ENCODE measurements at places on chromosomes 3 and 15.

GRCh38 chr3:57224856-57225255 is 2.7 kb upstream of the APPL1 start:
- no peak for DNase-seq

GRCh38 chr3:51961602-51962569 is 5.4 kb downstream of the PCBP4 start:
- no peak for DNase-seq

DNA sequence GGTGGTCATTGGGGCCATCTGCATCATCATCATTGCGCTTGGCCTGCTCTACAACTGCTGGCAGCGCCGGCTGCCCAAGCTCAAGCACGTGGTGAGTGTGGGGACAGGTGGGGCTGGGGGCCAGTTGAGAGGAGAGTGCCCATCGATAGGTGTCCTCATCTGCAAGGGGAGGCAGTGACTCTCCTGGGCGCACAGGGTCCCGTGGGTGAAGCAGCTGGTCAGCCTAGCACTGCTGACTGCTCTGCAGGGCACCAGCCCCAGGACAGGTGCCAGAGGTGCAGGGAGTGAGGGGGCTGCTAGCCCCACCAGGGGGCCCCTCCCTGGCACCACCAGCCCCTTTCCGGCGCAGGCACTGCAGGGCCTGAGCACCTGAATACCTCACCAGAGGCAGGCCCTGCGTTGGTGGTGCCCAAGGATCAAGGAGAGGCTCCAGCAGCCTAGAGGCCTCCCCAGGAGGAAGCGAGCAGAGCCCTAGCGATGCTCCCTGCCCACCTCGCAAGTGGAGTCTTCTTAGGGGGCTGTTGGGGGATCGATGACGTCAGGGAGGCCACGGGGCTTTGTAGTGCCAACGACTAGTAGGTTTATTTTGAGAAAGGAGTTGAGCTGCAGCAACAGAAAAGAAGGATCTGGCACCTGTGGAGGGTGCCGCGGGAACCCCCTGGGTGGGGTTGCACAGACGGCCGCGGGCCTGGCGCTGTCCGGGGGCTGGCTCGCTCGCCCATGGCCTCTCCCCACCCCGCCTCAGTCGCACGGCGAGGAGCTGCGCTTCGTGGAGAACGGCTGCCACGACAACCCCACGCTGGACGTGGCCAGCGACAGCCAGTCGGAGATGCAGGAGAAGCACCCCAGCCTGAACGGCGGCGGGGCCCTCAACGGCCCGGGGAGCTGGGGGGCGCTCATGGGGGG is 976 bp upstream of the ABTB1 start:
- no peak for DNase-seq

DNA sequence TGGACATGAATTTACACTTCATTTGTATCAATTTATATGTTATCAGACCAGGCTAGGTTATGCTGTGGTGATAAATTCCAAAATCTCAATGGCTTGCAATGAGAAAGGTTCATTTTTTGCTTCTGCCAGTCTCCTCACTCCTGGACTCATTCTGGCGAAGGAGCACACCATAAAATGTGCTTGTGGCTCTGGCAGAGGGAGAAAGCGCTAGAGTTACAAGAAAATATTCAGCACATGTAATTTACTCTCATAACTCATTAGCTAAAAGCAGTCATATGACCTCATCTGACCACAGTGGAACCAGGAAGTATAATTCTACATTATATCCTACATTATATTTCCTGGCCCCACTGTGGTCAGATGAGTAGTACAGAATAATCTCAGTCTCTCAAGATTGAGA is 193.8 kb downstream of the BCHE start:
- no peak for DNase-seq

- DNase-seq, result no peak
Observed at GRCh38 chr3:75906555-75907112, 121.3 kb upstream of the ZNF717 start.

DNA sequence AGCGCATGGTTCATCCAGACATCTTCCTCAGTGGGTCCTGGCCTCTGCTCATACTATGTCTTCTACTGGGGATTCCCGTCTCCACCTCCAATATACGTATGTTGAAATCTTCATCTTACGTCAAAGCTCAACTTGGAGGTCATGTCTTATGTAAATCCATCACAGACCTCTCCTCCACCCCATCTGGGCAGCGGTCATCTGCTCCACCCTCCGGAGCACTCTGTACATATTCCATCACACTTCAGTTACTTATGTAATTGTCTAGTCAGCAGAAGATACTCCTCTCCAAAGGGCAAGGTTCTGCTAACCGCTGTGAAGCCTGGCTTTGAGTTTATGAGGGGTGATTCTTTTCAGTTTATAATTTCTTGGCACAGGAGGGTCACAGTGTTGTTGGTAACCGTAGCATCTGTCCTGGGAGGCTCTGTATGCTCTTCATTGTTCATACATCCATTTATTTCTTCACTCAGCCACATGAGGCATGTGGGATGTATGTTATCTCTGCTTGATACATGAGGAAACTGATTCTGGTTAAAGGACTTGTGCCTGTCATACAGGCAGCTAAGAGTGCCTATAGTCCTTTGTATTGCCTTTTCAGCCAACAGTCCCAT is 22.1 kb downstream of the MAP2K1 start:
- no peak for DNase-seq

GRCh38 chr3:56347219-56347871 is 120.9 kb downstream of the ERC2 start:
- peak; percentile 41 for DNase-seq

DNA sequence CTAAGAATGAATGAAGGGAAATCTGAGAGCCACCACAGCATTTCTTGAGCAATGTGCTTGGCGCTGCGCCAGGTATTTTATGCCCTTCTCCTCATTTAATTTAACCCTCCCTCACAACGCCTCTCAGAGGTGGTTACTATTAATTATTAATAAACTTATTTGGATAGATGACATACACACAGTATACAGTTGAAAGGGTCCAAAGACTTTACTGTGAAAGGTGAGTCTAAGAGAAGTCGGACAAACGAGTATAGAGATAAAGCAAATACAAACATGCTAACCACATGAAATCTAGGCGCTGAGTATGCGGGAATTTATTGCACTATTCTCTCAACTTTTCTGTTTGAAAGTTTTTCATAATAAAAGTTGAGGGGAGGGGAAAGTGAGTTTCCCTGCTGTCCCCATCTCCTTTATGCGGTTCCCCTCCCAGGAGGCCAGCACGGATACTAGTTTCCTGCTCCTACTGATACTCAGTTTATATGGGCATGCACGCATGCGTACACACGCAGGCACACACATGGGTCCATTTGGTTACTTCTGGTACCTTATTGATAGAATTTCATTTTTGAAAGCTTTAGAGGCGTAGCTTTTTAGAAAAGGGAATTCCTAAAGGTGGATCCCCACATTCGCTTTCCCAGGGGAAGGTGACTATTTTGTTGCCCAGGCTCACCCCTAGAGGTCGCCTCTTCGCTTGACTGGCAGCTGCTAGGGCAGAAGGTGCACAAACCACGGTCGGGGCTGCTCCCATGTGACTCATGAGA is 28.5 kb upstream of the KCTD6 start:
- peak; percentile 24 for DNase-seq

- DNase-seq, result no peak
Observed at GRCh38 chr3:82044930-82045705, 283.7 kb upstream of the GBE1 start.

- no peak for DNase-seq
Observed at GRCh38 chr3:3737531-3737930, 61.7 kb upstream of the LRRN1 start.

DNA sequence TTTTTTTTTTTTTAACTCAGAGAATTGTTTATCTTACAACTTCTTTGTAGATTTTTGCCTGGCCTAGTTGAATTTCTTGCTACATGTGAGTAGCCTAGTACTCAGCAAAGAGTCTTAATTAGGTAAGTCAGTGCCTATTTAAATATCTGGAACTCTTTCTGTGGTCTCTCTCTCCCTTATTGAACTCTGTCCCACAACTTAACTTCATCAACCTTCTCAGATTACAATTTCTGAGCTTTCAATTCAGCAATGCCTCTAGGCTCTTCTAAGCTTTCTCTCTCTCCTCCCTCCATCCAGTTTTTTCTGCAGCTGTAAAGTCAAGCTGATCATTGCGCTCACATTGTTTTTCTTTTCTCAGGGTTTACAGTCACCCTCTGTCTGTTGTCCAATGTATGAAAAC is 517.6 kb upstream of the ROBO1 start:
- no peak for DNase-seq

- DNase-seq, result no peak
Observed at GRCh38 chr3:76570436-76571057, 469.4 kb upstream of the ROBO2 start.

DNA sequence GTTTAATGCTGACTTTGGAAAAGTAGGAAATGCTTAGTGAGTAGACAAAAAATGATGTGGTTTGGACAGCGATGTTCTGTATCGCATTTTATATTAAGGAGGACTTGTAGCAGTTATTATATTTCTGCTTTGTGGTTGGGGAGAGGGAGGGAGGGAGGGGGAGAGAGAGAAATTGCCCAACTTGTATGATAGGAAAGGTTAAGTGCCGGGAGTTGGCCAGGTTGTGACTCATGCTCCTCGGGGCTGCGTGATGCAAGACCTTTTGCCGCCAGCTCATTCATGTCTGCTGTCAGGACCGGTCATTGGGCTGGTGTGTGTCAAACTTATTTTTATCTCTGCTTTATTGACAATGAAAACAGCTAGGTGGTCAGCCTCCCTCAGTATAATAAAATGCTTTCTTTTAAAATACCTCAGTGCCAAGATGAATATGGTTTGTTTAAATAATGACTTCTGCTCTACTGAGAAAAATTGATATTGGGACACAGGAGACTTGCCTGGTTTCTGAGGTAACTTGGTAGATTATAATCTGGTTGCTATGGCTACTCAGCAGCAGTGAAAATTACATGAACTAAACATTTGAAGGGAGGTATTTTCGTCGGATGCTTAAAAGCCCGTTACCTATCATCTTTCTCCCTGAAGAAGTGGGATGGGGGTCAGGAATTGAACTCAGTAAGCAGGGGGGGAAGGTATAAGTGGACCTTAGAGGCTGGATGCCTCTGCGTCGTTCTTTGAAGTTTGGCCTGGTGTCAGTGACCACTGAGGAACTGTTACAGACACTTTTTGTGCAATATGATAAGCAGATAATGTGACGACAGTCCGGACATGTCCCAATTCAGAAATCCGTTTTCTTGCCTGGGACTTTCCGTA is 90.7 kb downstream of the FNDC3B start:
- DNase-seq, result no peak

GRCh38 chr3:10305331-10305902 is 12.7 kb upstream of the GHRL start:
- no peak for DNase-seq

DNA sequence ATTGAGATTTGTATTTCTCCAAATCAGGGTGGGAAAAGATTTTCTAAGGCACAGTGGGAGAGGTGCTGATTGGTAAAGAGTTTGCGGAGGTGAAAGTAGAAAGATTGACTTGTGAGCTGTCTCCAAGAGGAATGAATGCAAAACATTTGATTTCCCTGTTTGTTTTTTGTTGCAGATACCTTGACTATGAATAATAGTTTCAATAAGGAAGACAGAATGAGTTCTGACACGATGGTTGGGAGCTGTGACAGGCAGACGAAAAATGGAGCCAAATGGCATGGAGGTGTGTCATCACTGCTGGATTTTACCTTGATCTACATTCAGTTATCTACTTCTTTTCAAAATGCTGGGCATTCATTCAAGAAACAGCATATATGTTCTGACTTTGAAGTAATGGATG is 145.1 kb downstream of the NFKBIZ start:
- DNase-seq, result no peak

DNA sequence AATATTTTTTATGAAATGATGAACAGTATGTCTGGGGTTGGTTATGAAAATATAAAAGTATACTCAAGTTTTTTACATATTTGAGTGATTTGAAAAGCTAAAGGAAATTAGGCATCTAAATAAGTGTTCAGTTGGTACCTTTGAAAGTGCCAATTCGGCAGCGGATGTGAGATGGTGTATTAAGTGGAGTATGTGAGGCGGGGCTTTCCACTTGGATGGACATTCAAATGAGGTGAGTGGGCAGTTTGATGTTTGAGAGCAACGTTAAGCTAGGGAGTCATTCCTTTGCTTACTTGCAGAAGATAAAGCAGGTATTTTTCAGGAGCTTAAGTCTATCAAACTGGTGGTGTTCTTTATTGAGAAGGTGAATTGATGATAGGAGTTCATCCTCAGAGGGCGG is 189.0 kb upstream of the GOLIM4 start:
- no peak for DNase-seq

DNA sequence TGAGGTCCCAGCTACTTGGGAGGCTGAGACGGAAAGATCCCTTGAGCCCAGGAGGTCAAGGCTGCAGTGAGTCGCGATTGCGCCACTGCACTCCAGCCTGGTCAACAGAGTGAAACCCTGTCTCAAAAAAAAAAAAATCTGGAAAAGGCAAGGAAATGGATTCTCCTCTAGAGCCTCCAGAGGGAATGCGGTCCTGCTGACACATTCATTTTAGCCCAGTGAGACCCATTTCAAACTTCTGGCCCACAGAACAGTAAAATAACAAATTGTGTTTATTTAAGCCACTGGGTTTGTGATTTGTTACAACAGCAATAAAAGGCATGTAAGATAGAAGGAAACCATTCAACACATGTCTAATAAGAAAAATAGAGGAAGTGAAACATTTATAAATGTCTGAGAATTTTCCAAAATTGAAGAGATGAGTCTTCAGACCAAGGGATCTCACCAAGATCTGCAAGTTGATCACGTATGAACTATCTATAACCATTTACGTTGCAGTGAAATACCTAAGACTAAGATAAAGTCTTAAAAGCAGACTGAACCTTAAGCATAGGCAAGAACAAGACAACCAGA is at the start of gene HTR3E:
TSS of gene HTR3E (plus strand) at position 254 of the 573 bp plus-strand sequence. CDS start 466 bp downstream, outside the sequence.
- DNase-seq, result no peak

GRCh38 chr3:148366743-148367410 is 330.8 kb upstream of the AGTR1 start:
- DNase-seq, result no peak

DNA sequence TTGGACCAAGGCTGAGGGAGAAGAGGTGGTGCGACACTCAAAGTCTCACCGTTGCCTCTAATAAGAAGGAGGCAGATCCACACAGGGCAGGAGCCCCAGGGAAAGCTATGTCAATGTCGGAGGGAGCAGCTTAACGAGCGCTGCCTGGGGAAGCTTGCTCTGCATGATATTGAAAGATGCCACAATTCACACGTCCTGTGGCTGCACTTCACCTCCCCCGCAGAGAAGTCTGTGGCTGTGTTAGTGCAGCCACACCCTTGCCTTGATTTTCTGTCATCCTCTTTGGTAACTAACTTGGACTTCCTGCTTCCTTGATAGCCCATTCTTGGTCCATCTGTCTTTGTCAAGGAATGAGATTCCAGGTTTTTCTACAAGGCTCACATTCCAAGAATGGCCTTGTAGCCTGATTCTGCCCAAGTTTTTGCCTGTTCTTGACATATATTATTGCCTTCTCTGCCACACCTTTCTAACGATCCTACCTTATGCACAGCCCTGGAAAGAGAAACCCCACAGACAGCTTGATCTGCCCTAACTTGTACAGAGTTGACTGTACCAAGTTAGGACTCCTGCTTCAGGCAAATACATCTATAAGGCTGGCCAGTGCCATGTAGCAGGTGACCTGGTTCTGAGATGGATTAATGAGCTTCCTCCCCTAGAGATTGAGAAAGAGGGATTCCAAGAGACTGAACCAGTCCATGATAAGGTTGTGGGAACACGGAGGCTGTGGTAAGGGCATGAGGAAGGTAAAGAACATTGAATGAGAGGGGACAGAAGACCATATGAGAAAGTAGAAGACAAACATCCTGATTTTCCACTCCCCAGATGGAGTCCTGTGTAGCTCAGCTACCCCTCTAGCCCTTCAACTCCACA is 153.0 kb upstream of the WNT5A start:
- DNase-seq, result no peak

Data from CMK (cell line).